Activated naive CD4-positive, alpha-beta T cell treated with anti-CD3 and anti-CD28 coated beads, Interleukin-2, amount 50 U/mL, for 72 hours (primary cell): ENCODE measurements at places on chromosomes 1 and 21. TPM values are rescaled to one million over a fixed set of nuclear protein-coding genes. Genes with fewer than 3 reads are reported as not detected.
A peak's percentile ranks its signal among the peaks of the same experiment; 100 is the strongest.

DNA sequence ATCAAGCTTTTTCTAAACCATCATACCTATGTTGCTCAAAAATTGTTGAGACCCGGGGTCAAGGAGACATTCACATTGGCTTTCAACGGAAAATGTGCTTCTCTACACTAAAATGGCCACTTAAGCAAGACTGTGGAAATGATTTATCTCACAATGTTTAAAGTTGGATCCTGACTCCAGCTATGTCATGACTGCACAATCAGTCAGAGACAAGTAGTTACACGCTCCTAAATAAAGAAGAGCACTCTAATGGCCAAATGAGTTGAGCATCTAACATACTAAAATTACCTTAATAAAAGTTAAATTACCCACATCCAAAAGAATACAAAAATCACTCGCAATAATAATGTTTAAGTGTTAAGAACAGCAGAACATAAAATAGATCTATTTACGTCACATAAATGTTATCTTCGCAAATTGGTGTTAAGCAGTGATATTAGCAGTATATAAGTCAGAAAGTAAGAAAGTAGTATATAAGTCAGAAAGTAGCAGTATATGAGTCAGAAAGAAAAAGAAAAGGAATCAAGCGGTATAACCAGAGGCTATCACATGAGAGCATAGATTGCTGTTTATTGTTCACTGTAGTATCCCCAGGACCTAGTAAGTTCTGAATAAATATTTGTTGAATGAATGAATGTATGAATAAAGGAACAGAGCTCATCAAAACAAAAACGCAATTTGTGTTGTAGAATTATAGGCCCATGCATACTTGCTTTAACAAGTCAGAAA lies 28.4 kb downstream of the ZNF281 start:
- no peak for DNase-seq

GRCh38 chr1:4880626-4881025 lies 226.2 kb downstream of the AJAP1 start:
- DNase-seq = no peak

DNA sequence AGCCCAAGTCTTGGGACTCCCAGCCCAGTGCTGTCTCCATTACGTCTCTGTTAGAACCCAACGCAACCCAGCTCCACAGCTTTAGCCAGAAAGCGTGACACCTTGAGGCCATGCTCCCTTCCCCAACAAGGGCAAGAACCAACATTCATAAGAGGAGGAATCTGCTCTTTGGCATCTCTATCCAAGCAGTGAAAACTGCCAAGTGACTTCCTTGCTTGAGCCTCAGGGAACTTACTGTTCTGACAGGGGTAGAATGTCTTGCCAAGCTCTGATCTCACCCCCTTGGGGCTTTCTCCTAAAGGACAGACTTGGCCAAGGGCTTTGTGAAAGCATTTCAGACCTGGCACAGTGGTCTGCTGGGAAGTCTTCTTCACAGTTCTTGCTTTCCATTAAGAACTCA lies 56.6 kb downstream of the SYT6 start:
- DNase-seq = no peak

NBPF4 gene
- total RNA-seq = not detected

EXO1 gene
- 49.3 TPM for total RNA-seq

- no peak for DNase-seq
Measured at GRCh38 chr1:180027949-180028445, 73.4 kb downstream of the CEP350 start.

FAM78B gene
- not detected for total RNA-seq

GRCh38 chr1:17097147-17097546 lies 22.1 kb downstream of the PADI2 start:
- no peak for DNase-seq

GRCh38 chr1:214354440-214355148 lies 73.6 kb downstream of the SMYD2 start:
- no peak for DNase-seq

OR2W3 gene
- not detected for total RNA-seq

DNA sequence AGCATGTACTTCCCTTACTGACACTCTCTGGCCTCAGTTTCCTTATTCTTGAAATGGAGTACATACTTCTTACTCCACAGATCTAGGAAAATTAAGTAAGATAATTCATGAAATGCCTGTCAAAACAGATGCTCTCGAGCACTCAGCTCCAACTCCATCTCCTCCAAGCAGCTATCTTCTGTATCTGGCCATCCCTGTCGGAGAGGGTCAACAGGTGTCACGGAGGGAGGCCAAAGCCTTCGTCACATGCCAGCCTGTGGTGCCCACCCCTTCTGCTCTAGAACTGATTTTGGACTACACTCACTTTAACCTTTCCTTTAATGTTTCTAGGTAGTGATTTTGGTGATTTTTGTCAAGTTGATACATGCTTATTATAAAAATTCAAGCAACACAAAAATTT lies 18.8 kb upstream of the PKP1 start:
- DNase-seq = no peak

DNA sequence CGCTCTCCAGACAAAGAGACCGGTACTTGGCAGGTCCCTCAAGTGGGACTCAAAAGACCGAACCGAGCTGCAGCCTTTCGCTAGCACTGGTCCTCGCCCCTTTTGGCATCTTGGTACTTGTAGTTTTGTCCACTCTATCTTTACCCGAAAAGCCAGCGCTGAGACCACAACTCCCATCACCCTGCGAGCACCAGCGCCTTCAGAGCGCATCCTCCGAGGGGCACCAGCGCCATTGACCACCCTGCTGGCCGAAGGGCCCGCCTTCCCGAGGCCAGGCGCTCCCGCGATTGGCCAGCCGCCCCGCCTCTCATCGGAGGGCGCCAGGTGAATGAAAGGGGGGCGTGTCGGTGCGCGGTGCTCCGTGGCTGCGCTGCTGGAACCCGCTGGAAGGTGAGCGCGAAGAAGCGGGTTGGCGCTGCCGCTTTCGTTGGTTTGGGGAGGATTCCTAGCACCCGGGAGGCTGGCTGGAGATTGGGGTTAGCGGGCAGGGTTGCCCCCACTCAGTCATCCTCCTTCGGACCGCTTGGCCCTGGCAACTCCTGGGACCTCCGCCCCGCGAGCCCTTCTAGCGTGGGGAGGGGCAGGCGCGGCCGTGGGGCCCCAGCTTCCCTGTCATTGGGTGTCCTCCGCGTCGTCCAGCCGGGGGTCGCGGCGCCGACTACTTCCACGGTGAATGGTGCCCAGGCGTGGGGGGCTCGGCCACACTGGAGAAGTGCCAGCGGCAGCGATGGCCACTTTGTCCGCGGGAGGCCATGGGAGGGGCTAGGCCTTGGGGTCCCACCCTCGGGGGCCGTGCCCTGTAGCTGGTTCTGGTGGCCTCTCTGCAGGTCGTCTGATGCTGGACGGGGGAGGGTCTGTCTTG lies at the start of gene ZBTB8B:
Gene ZBTB8B (plus strand): TSS at position 357 of the 862 bp plus-strand sequence. CDS start 5,553 bp downstream, outside the sequence.
- DNase-seq = peak; percentile 50

VHLL gene
- not detected for total RNA-seq

GRCh38 chr1:197660389-197660788 lies 114.9 kb downstream of the DENND1B start:
- DNase-seq = no peak

ZFP69B gene
- 6.9 TPM for total RNA-seq

DNA sequence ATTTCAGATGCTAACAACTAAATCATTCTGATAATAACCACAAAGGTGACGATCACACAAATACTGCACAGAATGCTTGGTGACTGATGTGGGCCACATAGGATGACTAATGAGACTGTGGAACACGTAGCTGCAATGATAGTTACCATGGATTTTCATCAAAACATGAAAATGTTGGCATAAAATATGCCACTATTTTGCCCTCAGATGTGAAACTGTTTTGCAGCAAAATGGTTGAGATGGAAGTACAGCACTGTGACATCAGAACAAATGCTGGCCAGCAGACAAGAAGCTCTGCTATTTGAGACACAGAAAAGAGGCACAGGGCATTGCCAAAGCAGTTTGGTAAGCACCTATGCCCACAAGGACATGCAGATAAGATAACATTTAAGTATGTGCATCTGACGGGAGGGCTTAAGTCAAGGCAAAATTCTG lies 83.8 kb downstream of the NIBAN1 start:
- peak; percentile 46 for DNase-seq

GRCh38 chr1:231603598-231604275 lies 22.9 kb upstream of the DISC1 start:
- DNase-seq = no peak

DNA sequence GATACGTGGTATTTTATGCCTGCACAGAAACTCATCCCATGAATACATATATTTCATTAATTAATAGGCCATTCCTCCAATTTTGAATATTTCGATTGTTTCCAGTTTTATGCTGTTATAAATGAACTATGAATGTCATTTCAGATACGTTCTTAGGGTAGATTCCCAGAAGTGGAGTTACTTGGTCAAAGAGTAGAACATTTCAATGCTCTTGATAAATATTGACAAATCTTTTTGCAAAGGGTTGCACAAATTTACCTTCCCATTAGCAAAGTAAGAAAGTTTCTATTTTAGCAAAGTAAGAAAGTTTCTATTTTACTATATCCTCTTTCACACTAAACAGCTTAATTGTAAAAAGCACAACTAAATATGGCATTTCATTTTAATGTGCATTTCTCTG lies 48.9 kb downstream of the KCNT2 start:
- no peak for DNase-seq

GRCh38 chr1:171226747-171227370 lies 21.4 kb upstream of the FMO1 start:
- DNase-seq = no peak

GRCh38 chr1:39183503-39184353 lies 20.8 kb upstream of the MACF1 start:
- DNase-seq = peak; percentile 72

GBP6 gene
- total RNA-seq = 0.31 TPM

KRTAP19-1 gene
- total RNA-seq = not detected

- DNase-seq = no peak
Measured at GRCh38 chr1:8112611-8113261, 86.6 kb upstream of the ERRFI1 start.

GRCh38 chr21:38322311-38322950 lies 65.6 kb downstream of the KCNJ15 start:
- DNase-seq = no peak

SELP gene
- total RNA-seq = 1.5 TPM

GRIK3 gene
- total RNA-seq = not detected

- DNase-seq = no peak
Measured at GRCh38 chr1:216457356-216457755, 34.1 kb upstream of the USH2A start.

DNA sequence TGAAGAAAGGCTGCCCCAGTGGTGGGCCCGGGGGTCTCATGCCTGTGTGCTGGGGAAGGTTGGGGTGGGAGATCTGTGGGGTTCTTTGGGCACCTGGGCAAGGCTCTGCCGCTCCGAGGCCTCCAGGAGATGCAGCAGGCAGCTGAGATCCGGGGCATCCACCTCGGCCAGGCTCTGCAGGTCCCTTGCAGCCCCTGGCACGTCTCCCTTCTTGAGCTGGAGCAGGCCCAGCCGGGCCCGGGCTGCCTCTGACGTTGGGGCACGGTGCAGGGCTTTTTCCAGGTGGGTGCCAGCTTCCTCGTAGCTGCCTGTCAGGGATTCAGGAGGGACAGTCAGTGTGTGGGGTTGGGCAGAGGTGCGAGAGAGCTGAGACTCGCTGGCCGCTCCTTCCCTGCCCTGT lies 11.4 kb upstream of the MMEL1 start:
- no peak for DNase-seq

DNA sequence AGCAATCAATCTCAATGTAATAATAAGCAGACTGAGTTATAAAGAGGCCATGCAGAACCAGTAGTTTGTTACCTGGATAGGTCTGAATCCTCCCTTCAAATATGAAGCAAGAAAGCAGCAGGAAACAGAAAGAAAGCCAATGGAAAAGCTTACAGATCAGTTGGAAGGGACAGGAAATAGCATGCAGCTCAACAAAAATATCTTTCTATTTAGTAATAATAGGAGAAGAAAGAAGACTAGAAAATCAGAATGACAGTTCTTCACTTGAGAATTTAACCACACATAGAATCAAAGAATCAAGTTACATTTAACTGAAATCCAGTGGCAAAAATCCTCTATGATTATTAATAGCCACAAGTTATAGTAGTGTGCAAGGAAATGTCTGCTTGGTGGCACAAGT lies 194.4 kb downstream of the EIF4G3 start:
- no peak for DNase-seq

DNA sequence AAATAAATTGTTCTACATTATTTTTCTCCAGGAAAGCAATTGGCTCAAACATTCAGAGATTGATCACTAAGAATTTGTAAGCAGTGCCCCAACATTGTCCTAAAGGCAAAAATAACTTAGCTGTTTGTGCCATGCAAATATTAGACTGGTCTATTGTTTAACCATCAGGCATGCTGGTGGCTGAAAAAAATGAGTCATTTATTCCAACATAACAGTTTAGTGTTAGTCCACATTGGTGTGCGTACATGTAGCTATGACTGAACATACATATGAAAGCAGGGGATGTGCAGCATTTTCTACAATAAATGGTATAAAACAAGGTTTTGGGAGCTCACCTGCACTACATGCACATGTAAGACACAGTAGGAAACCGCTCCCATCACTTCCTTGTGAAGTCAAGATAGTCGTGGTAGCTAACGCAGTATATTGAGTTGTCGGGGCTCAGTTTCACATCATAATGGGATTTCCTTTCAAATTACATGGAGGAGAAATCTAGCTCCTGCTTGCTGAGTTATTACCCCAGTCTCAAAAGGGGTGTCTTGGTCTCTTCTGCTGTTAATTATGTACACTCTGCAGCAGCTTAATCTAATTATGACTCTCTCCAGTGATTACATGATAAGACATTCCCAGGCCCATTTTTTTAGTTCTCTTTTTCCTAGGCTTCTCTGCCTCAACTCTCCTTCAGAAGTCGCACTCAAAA lies 199.4 kb downstream of the LYPLAL1 start:
- no peak for DNase-seq

DNA sequence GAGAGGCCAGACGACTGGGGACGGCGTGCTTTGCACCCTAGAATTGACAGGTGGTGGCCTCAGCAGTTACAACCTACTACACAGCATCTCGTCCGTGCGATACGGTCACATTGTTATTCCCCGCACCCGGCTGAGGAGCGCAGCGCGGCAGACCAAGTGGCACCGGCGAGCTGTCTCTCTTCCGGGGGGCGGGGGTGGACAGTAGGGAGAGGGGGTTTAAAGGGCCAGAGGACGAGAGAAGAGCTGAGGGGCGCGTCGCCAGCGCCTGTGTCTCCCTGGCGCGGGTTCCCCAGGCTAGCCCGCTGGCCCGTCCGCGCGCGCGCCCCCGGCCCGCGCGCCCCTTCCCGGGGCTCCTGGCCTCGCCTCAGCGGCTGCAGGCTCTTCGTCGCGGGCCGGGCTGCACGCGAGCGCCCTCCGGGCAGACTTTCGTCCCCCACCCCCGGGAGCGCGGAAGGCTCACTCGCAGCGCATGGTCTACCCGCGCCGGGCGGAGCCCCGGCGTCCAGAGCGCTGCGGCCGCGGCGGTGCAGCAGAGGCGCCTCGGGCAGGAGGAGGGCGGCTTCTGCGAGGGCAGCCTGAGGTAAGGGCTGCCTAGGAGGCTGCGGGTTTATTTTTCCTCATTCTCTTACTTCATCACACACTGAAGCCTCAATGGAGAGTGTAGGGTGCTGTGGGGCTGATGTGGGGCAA lies at the start of gene PDE4B:
Gene PDE4B (plus strand): TSS at position 227 of the 690 bp plus-strand sequence.
- DNase-seq = no peak

- no peak for DNase-seq
Measured at GRCh38 chr1:223320959-223321358, 43.0 kb downstream of the SUSD4 start.

GAS5 gene
- total RNA-seq = 962 TPM
